ENCODE measurements at places on chromosomes 3 and 15. TPM values are rescaled to one million over a fixed set of nuclear protein-coding genes. Genes with fewer than 3 reads are reported as not detected.
A peak's percentile ranks its signal among the peaks of the same experiment; 100 is the strongest.

GRCh38 chr3:179801856-179802255 is 149.0 kb downstream of the USP13 start:
- H3K4me3 ChIP-seq: no peak overlapping the region
- no peak for DNase-seq
- H3K27me3 ChIP-seq: peaks cover 11% of the 10 kb centered on the region
- H3K36me3 ChIP-seq: no peaks in the 10 kb centered on the region
- H3K4me1 ChIP-seq: no peaks in the 10 kb centered on the region

GRCh38 chr15:32104061-32104995 is 74.0 kb downstream of the CHRNA7 start:
- H3K27ac ChIP-seq: no peak overlapping the region
- H3K27me3 ChIP-seq: peaks cover 12% of the 10 kb centered on the region
- no peak overlapping the region for H3K4me3 ChIP-seq
- DNase-seq: no peak

- no peak overlapping the region for H3K27ac ChIP-seq
- H3K4me1 ChIP-seq: no peaks in the 10 kb centered on the region
- no peak overlapping the region for H3K4me3 ChIP-seq
- H3K27me3 ChIP-seq: no peaks in the 10 kb centered on the region
- H3K36me3 ChIP-seq: peaks cover 8% of the 10 kb centered on the region
Observed at GRCh38 chr15:61857169-61857829, 202.9 kb downstream of the VPS13C start.

- H3K4me1 ChIP-seq: no peaks in the 10 kb centered on the region
- no peaks in the 10 kb centered on the region for H3K36me3 ChIP-seq
- no peak overlapping the region for H3K27ac ChIP-seq
Observed at GRCh38 chr15:31792611-31793199, 237.6 kb upstream of the CHRNA7 start.

- H3K36me3 ChIP-seq: no peaks in the 10 kb centered on the region
- no peaks in the 10 kb centered on the region for H3K4me1 ChIP-seq
- no peak overlapping the region for H3K4me3 ChIP-seq
- DNase-seq: no peak
- H3K27me3 ChIP-seq: peaks cover 1% of the 10 kb centered on the region
Observed at GRCh38 chr3:134104031-134104430, 74.3 kb upstream of the SLCO2A1 start.

GRCh38 chr3:97910931-97911351 is 61.3 kb downstream of the RIOX2 start:
- H3K27me3 ChIP-seq: no peaks in the 10 kb centered on the region
- peaks cover 21% of the 10 kb centered on the region for H3K4me1 ChIP-seq

GRCh38 chr3:72652395-72652794 is 195.8 kb downstream of the SHQ1 start:
- no peak overlapping the region for H3K4me3 ChIP-seq
- no peak overlapping the region for H3K27ac ChIP-seq
- peaks cover 2% of the 10 kb centered on the region for H3K4me1 ChIP-seq
- H3K27me3 ChIP-seq: peaks cover 4% of the 10 kb centered on the region

GRCh38 chr3:86991482-86991815 is 500 bp upstream of the VGLL3 start:
- H3K4me1 ChIP-seq: no peaks in the 10 kb centered on the region
- DNase-seq: no peak
- peaks cover 34% of the 10 kb centered on the region for H3K27me3 ChIP-seq
- H3K27ac ChIP-seq: no peak overlapping the region

DNA sequence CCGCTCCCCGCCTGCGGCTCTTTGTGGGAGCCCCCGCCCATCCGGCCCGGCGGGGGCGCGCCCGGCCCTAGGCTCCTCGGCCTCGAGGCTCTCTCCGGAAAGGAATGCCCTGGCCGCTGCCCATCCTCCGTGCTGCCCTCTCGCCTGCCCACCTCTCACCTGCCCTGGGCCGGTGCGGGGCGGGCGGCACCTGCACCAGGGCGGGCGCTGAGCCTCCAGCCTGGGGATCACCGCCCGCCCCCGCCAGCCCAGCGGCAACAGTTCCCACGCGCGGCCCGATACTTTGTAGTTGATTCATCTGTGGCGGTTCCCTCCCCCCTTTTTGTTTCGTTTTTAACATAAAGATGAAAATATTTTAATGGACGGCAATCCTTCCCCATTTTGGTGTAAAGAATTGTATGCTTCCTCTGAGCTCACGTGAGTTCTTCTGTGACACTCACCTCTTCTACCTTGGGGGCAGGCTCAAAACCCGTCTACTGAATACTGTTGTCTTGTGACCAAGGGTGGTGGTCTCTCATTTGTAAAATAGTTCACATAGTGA is 1.9 kb downstream of the KLF13 start:
- peak overlapping the region; percentile 95 for H3K4me3 ChIP-seq
- H3K27ac ChIP-seq: peak overlapping the region; percentile 86
- H3K36me3 ChIP-seq: peaks cover 20% of the 10 kb centered on the region

- DNase-seq: no peak
- no peak overlapping the region for H3K27ac ChIP-seq
- no peaks in the 10 kb centered on the region for H3K4me1 ChIP-seq
- H3K36me3 ChIP-seq: no peaks in the 10 kb centered on the region
Observed at GRCh38 chr3:155393316-155393715, 99.8 kb upstream of the STRIT1 start.

- H3K27ac ChIP-seq: no peak overlapping the region
- H3K4me1 ChIP-seq: no peaks in the 10 kb centered on the region
- no peak for DNase-seq
- no peaks in the 10 kb centered on the region for H3K36me3 ChIP-seq
- peaks cover 18% of the 10 kb centered on the region for H3K27me3 ChIP-seq
- H3K4me3 ChIP-seq: no peak overlapping the region
Observed at GRCh38 chr3:71838406-71838805, 53.5 kb upstream of the PROK2 start.

DNA sequence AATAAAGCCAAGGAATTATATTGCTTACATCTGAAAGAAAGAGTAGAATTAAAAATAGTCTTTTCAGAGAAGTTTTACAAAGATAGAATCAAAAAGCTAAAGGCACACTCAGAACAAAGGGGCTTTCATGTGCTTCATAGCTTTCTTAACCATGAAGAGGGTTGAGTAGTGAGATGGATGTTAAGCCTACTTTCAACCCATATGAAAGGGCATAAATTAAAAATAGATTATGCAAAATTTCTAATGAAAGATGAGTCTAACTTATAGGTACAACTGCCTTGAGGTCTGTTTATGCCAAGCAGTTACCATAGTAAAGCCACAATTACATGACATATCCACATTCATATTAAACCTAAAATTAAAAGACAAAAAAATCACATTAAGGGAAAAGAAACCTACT is 223.3 kb upstream of the ARHGEF26 start:
- H3K36me3 ChIP-seq: no peaks in the 10 kb centered on the region
- H3K4me1 ChIP-seq: no peaks in the 10 kb centered on the region
- peaks cover 4% of the 10 kb centered on the region for H3K27me3 ChIP-seq

DNA sequence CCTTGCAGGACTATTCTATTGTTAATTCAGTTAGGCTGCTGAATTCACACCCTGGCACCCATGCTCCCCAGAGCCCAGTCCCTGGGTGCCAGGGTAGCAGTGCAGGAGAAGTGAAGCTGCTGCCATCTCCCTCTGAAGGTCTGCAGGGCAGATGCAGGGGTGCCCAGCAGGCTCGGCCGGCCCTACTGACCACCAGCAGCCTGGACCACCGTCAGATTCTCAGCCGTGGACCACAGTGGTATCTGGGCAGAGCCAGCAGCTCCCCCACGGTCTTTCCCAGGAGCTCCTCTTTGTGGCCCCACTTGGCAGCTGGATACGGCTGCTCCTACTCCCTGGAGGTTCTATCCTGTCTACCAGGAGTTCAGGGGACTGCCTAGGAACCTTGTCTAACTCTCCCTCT is 46.8 kb downstream of the ALDH1L1 start:
- peaks cover 2% of the 10 kb centered on the region for H3K27me3 ChIP-seq
- no peaks in the 10 kb centered on the region for H3K4me1 ChIP-seq
- no peak overlapping the region for H3K27ac ChIP-seq
- H3K36me3 ChIP-seq: no peaks in the 10 kb centered on the region

GRCh38 chr3:157077565-157077991 is 82.4 kb downstream of the CCNL1 start:
- H3K36me3 ChIP-seq: no peaks in the 10 kb centered on the region
- peaks cover 43% of the 10 kb centered on the region for H3K4me1 ChIP-seq
- DNase-seq: no peak
- no peaks in the 10 kb centered on the region for H3K27me3 ChIP-seq
- no peak overlapping the region for H3K4me3 ChIP-seq
- H3K27ac ChIP-seq: no peak overlapping the region

DNA sequence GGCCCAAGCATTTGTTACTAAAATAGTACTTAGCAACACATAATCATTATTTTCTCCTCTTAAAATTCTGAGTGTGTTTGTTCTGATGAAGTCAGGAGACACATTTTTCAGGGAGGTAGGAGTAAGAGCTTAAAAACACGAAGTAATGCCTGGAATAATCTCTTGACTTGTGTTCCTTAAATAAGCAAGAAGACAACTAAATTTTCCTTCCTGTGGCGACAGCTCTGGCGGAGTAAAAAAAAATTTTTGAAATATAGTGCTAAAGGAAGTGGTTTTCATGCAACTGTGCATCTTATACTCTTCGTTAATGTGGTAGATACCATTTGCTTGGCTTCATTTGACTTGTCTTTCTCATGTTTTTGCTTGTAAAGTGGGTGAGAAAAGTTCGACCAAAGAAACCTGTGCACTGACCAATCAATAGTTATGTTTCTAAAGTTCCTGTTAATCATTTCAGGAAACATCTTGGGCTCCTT is 11.1 kb upstream of the MBNL1 start:
- peaks cover 42% of the 10 kb centered on the region for H3K36me3 ChIP-seq
- no peak for DNase-seq
- H3K4me3 ChIP-seq: peak overlapping the region; percentile 70
- H3K27me3 ChIP-seq: no peaks in the 10 kb centered on the region
- peaks cover 96% of the 10 kb centered on the region for H3K4me1 ChIP-seq
- peak overlapping the region; percentile 94 for H3K27ac ChIP-seq

- H3K4me3 ChIP-seq: no peak overlapping the region
- H3K27ac ChIP-seq: no peak overlapping the region
- no peaks in the 10 kb centered on the region for H3K4me1 ChIP-seq
- no peaks in the 10 kb centered on the region for H3K36me3 ChIP-seq
- H3K27me3 ChIP-seq: peaks cover 20% of the 10 kb centered on the region
- no peak for DNase-seq
Observed at GRCh38 chr15:65954289-65954741, 85.0 kb downstream of the RAB11A start.

- peaks cover 4% of the 10 kb centered on the region for H3K27me3 ChIP-seq
- no peaks in the 10 kb centered on the region for H3K36me3 ChIP-seq
- H3K27ac ChIP-seq: no peak overlapping the region
- no peak for DNase-seq
Observed at GRCh38 chr3:14913071-14913925, 34.1 kb upstream of the NR2C2 start.

GRCh38 chr3:59115364-59116232 is 65.8 kb upstream of the CFAP20DC start:
- no peaks in the 10 kb centered on the region for H3K36me3 ChIP-seq
- H3K4me3 ChIP-seq: no peak overlapping the region
- H3K27ac ChIP-seq: no peak overlapping the region
- no peaks in the 10 kb centered on the region for H3K27me3 ChIP-seq
- H3K4me1 ChIP-seq: no peaks in the 10 kb centered on the region
- DNase-seq: no peak

GRCh38 chr3:4533489-4534443 is 40.6 kb downstream of the ITPR1 start:
- H3K4me1 ChIP-seq: no peaks in the 10 kb centered on the region
- H3K36me3 ChIP-seq: peaks cover 12% of the 10 kb centered on the region
- H3K27ac ChIP-seq: no peak overlapping the region
- H3K27me3 ChIP-seq: no peaks in the 10 kb centered on the region
- DNase-seq: no peak
- no peak overlapping the region for H3K4me3 ChIP-seq

- no peak for DNase-seq
- no peak overlapping the region for H3K27ac ChIP-seq
- H3K4me1 ChIP-seq: no peaks in the 10 kb centered on the region
- H3K27me3 ChIP-seq: no peaks in the 10 kb centered on the region
- H3K4me3 ChIP-seq: no peak overlapping the region
- no peaks in the 10 kb centered on the region for H3K36me3 ChIP-seq
Observed at GRCh38 chr3:173983343-173983742, 585.8 kb downstream of the NLGN1 start.

The GOLGA6A gene
- total RNA-seq: not detected

The ACTC1 gene
- not detected for total RNA-seq

The CX3CR1 gene
- 0.44 TPM for total RNA-seq

The DNAH12 gene
- not detected for total RNA-seq

The HYAL1 gene
- 0.36 TPM for total RNA-seq

The GABRB3 gene
- not detected for total RNA-seq

The SERPINI2 gene
- not detected for total RNA-seq

The ATP13A5 gene
- total RNA-seq: not detected

The CCRL2 gene
- total RNA-seq: 2.2 TPM

The CAPN3 gene
- total RNA-seq: 1.6 TPM

The C3orf20 gene
- 0.26 TPM for total RNA-seq

The DUOXA2 gene
- total RNA-seq: not detected

The GRK7 gene
- not detected for total RNA-seq

The DCLK3 gene
- not detected for total RNA-seq

Data from activated T-helper 1 cell treated with anti-CD3 and anti-CD28 coated beads, Interleukin-12 subunit alpha, Interleukin-12 subunit beta, Interleukin-2, Interleukin-4 antibody, amounts not matched to agents 30 ng/mL and 10 ng/mL and 1 ng/mL, durations not matched to agents 14 hours and 24 hours and 36 hours (primary cell).